Forelimb muscle (tissue), 1 donor: ENCODE measurements at places on chromosomes 11 and 22.

GRCh38 chr22:47166033-47166404 is 403.6 kb downstream of the TBC1D22A start:
- no peak for DNase-seq

DNA sequence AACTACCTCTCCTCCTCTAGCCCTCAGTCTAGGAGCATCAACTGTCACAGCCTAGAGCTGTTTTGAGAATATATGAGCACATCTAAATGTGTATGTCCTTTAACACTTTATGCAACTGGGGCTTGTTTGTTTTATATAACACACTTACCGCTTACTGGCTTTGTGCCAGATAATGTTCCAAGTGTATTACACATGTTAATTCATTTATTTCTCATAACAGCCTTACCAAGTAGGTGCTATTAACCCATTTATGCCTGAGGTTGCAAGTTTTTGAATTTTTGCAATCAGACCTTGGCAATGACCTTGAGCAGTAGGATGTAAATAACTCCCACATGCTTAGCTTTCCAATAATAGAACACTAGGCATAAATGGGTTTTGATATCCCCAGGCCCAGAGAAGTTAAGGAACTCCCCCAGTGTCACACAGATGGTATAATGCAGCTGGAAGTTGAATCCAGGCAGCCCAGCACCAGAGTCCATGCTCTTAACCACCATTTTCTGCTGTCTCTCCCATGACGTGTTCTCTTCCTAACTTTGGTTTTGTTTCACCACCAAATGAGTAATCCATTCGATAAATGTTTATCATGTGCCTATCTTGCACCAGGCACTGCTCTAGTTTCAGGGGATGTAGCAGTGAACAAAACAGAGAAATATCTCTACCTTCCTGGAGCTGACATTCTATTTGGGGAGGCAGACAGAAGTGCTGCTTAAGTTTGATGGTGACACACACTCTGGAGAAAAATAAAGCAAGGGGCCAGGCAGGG is 23.1 kb downstream of the PRDM11 start:
- no peak for DNase-seq

- peak; percentile 47 for DNase-seq
Measured at GRCh38 chr11:68436985-68437926, 23.3 kb upstream of the PPP6R3 start.

- DNase-seq = no peak
Measured at GRCh38 chr11:1959786-1960185, 12.7 kb downstream of the MRPL23 start.

DNA sequence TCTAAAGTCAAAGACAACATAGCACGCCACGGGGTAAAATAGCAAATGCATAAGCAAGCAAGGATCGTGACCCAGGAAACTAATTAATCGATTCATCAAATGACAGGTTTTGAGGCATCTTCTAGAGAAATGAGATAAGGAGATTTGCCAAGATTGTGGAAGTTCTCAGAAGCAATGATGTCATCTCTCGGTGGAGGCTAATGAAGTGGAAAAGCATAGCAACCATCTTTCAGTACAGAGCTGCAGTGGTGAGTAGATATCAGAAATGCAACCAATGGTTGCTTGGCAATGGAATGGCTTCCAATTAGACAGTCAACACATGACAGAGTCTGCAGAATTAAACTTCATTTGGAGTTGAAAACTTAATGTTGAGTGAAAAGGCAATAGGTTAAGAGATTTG is 116.0 kb downstream of the KIRREL3 start:
- DNase-seq = no peak

GRCh38 chr11:111209543-111210355 is 35.8 kb upstream of the POU2AF2 start:
- no peak for DNase-seq

DNA sequence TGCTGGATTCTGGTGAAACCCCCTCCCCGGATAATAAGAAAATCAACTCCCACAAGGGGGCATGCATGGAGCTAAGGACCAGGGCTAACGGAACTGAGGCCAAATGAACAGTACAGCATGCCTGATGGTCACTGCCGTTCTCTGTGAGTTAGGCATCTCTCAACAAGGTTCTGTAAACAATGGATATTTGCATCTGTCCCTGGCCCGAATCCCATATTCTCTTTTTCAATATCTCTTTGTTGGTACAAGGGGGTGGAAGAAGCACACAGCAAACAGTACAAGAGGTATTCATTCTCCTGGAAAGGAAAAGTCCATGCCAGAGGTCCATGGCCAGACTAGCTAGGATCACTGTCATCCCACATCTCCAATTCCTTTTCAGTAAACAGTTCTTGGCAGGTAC is 32.2 kb upstream of the APOA1 start:
- no peak for DNase-seq

DNA sequence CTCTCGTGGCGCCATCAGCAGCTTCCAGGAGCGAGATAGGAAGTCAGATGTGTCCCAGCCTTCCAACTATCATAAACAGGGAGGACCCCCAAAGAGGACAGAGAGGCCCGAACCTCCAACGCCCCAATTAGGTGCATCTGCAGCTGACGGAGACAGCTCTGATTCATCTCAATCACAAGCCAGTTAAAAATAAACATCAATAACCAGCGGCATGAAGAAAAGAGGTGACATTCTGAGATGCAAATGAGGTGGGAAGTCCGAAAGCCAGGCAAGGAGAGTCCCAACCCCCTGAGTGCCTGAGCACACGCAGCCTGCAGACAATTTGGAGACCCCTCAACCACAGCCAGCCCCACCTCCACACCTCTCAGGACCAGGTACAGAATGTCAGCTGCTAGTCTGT is 28.1 kb upstream of the IGSF9B start:
- DNase-seq = no peak

GRCh38 chr22:43750751-43751150 is 61.4 kb downstream of the EFCAB6 start:
- no peak for DNase-seq

GRCh38 chr11:61718621-61719302 is 33.7 kb upstream of the MYRF start:
- peak; percentile 45 for DNase-seq

- no peak for DNase-seq
Measured at GRCh38 chr11:16484434-16484833, 128.1 kb upstream of the SOX6 start.

DNA sequence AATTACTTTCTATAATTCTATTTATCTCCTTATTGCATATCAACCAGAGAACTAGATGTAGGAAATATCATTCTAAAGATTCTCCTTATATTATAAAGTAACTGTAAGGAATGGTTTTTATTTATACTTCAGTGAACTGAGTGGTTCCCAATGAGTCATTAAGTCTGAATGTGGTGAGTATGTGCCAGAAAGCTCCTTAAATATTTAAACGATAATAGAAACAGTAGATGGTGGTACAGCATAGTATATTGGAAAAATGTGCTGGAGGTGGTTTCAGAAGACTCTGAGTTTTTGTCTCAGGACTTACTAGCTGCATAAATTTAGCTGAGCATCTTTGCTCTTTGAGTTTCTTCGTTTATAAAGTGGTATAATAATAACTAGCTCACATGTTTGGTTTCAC is 653.5 kb downstream of the FAM181B start:
- DNase-seq = no peak

GRCh38 chr11:27296497-27296896 is 66.5 kb downstream of the CCDC34 start:
- DNase-seq = no peak

DNA sequence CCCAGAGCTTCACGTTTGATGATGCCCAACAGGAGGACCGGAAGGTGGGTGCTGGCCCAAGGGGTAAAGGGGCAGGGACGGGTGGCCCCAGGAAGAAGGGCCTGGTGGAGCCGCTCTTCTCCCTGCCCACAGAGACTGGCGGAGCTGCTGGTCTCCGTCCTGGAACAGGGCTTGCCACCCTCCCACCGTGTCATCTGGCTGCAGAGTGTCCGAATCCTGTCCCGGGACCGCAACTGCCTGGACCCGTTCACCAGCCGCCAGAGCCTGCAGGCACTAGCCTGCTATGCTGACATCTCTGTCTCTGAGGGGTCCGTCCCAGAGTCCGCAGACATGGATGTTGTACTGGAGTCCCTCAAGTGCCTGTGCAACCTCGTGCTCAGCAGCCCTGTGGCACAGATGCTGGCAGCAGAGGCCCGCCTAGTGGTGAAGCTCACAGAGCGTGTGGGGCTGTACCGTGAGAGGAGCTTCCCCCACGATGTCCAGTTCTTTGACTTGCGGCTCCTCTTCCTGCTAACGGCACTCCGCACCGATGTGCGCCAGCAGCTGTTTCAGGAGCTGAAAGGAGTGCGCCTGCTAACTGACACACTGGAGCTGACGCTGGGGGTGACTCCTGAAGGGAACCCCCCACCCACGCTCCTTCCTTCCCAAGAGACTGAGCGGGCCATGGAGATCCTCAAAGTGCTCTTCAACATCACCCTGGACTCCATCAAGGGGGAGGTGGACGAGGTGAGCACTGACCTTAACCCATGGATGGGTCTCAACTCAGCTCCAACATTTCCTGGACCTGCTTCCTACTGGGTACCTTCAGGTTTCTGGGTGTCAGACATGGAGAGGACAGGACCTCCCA is 2.0 kb downstream of the RIC8A start:
- DNase-seq = no peak

DNA sequence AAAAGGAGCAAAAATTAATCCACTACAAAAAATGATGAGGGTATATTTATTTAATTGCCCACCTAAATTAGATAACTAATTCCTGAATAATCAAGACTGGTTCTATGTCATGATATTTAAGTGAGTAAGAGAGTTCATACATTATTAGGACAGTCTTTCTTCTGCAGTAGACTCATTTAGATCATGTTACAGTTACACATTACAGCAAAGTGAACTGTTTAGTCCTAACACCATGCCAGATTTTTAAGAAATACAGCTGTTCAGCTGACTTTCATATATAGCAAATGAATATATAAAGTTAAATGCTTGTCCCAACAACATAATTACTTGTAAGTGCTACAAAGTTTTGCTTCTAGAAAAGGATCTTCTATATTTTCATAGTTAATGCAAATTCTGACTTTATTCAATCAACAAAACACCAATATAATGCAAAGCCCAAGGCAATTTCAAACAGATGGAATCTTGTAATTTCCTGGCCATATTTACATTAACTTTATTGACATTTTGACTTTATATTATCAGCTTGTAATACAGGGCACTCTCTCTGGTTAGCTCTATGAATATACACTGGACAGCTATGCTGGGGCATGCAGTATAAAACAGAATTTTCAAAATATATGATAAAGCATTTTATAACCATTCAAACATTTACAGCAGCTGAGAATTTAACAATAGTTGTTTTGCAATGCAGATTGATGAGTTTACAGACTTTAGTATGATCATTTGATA is 45.7 kb upstream of the TP53AIP1 start:
- no peak for DNase-seq

GRCh38 chr22:48155446-48155845 is 1393.0 kb downstream of the TBC1D22A start:
- DNase-seq = no peak

DNA sequence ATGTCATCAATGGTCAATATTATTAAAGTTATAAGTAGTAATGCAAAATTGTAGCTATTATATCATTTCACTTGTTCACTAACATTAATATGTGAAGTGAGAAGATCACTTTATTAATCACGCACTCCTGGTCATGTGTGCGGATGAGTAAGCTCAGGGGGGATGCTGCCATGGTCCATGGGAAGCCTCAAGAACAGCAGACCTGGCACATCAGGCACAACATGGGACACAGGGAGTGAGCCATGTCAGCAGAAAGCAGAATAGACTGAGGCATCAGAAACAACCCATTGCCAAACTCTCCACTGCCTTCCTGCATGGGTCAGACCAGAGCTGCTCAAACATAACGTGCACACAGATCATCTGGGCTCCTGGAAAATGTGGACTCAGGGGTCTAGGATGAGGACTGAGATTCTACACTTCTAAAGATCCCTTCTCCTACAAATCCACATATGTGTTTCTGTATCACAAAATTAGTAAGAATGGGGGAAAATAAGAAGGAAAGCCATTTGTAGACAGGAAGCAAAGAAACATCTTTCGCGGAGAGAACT is 63.8 kb upstream of the VPREB1 start:
- DNase-seq = no peak

DNA sequence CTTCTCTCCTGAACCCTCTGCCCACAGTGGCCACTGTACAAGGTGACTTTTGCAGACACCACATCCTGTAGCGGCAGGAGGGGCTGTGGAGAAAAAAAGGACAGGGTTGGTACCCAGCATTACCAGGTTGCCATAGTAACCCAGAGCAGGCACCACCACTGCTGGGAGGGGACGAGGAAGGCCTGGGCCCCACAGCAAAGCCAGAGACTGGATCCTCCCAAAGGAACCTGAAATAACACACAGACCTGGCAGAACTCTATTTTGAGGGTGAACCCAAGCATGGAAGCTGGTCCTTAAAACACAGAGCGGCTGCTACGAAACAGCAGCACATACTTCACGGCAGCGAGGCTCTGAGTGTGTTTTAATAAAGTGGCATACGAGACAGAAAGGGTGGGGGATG is 380.6 kb downstream of the CTTN start:
- no peak for DNase-seq

- DNase-seq = no peak
Measured at GRCh38 chr11:12008790-12009616, 577 bp upstream of the DKK3 start.

GRCh38 chr22:27151407-27151806 is 494.0 kb downstream of the MIAT start:
- no peak for DNase-seq

DNA sequence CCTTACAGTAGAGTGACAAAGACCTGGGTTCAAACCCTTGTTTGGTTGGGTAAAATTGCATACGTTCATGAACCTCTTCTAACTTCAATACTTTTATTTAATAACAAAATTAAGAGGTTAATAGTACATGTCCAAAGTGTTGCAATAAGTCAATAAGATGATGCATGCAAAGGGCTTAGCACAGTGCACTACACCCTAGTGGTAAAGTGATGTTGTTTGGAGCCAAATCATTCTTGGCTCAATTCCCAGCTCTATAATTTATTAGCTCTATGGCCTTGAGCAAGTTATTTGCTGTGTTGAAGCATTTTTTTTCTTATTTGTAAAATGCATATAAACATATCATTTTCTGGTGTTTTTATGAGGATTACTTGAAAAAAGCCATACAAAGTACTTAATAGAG is 945.3 kb downstream of the LRRC4C start:
- no peak for DNase-seq

- DNase-seq = no peak
Measured at GRCh38 chr11:129694538-129694937, 121.1 kb upstream of the TMEM45B start.

- DNase-seq = no peak
Measured at GRCh38 chr11:23924226-23924625, 572.6 kb upstream of the LUZP2 start.

GRCh38 chr11:63710476-63711217 is 29.3 kb downstream of the RTN3 start:
- DNase-seq = no peak
